Cardiac muscle cell (in vitro differentiated cells and primary cell): ENCODE measurements at places on chromosomes 1 and 21. TPM values are rescaled to one million over a fixed set of nuclear protein-coding genes. Genes with fewer than 3 reads are reported as not detected.

DNA sequence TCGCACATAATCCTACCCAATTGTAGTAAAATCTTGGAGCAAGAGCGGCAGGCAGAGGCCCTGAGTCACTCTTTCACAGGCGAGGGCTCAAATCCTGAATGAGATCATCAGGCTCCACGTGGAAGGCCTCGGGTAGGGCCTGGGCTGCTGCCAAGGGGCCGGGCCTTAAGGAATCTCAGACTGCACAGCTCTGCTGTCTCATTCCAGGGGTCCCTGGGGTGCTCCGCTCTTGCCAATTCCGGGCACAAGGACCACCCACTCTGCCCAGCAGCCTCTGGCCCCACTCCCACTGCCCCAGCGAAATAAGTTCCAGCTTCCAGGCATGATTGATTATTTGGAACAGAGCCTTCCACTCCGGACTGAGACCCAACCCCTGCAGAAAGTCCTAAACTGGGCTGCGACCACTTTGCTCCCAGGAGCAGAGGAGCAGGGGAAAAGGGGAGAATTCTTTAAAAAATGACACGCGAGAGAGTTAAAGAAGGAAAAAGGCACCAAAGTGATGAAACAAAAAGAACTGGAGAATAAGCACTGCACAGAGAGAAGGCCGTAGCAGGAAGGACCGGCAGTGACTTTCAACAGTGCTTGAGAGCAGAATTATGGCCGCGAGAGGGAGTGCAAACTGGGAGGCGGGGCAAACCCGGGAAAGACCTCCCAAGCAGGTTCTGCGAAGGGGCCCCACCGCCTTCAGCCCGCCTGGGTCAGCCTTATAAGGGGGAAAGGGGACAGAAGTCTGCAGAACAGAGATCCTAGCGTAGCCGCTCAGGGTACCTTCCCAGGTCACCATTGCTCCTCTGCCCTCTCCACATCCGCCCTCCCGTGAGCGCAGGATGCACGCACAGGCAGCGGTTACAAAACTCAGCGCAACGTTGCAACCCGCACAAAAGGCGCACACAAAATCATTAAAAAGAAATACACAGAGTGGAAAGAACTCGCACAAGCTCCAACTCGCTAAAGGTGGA lies 2.0 kb downstream of the ADAMTS1 start:
- DNase-seq = peak; percentile 83

DNA sequence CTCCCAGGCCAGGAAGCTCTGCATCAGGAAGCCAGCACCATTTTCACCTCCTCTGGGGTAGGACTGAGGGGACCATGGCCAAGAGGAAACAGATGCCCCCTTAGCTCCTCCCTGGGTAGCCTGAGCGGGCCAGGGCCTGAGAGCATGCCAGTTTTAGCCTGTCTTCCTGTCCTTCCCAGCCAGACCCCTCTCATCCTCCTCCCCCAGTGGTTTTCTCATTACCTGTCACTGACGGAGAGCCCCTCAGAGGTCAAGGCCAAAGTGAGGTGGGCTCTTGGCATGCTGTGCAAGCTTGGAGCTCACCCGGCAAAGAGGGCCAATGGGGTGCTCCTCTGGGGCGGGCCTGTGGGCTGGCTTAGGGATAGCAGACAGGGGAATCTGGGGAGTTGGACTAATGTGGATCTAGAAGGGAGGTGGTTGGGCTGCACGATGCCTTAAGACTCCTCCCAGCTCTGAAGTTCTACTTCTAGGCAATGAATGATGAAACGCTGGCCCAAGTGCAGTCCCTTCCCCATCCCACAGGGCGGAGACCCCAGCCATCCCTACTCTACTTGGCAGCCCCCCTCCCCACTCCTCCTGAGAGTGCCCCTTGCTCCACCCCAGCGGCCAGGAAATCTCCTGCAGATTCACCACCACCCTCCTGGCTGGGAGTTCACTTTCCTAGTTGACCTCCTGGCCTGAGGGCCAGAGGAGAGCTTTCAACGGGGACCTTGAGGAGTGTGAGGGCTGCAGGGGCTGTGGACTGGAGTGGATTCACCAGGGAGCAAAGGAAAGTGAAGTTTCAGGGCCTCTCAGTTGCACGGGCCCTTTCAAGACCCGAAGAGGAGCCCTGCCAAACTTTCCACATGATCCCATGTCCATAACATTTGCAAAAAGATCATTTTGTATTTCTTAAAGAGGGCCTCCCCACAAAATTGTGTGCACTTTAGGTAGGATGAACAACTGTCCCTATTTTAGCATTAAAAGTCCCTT lies 9.4 kb upstream of the LMNA start:
- DNase-seq = no peak

DNA sequence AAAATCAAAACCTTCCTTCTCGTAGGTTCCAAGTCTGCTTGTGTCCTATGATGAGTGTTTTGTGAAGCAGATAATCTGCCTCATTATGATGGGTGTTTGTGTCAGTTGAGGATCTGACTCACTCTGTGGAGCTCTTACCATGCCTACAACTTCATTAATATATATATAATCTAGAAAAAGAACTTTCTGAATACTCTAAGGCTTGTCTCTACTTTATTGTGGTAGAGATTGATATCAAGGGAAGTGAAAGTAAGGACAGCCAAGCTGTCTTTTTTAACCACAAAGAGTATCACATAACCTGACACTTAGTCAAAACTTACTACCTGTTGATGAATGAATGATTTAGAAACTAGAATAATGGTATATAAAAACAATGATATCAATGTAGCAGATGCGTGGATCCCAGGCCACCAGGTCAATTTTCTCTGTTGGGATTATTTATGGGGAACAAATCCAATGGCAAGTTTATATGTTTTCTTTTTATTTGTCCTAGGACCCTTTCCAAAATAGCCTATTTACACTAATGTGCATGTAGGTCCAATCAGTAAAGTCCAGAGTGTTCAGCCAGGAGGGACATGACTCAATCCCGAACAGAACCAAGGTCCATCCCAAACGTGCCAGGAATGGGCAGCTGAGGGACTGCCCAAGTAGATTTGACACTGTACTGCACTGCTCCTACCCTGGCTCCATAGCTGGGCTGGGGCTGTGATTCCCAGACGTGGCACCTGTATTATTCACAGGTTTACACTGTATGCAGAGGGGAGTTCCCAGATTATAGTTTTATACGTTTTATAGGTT lies 182.3 kb upstream of the GREM2 start:
- no peak for DNase-seq

Gene RAB7B
- 2.2 and 4.9 TPM in 2 replicates for polyA plus RNA-seq

GRCh38 chr1:199766218-199766792 lies 261.2 kb upstream of the NR5A2 start:
- DNase-seq = no peak

DNA sequence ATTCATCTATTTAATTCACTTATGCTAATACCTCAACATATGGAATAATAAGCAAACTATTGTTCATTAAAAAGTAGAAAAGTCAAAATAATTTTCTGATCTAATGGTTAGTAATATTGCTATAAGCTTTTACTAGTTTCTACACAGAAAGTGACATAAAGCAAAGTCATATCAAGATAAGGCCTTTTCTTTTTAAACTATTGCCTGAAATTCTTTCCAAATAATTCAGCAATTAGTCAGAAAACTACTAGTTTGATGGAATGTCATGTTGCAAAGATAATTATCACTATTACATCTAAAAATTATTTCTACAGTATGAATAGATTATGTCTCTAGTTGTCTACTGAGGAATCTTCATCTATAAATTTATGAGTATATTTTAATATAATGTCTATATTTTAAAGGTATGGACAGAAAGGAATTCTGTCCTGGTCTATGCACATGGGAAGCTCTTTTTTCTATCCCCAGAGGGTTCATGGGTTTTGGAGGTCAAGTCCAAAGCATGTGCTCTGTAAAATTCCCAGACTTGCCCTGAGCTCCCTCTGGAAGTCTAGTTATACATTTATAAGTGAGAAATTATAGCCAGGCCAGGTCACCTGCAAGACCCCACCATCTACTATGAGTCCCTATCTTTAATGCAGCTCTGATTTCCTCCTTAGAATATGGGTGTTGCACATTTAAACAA lies 84.6 kb upstream of the DPYD start:
- no peak for DNase-seq

Gene ASCL5
- polyA plus RNA-seq = 0.16 TPM in 1 of 2 replicates, not detected in the other

- DNase-seq = no peak
These were observed 87.7 kb downstream of the MAN1C1 start for GRCh38 chr1:25704267-25704691.

Gene PTPRF
- 44.1 and 70.9 TPM in 2 replicates for polyA plus RNA-seq

Gene CLDN8
- not detected in 2 replicates for polyA plus RNA-seq

Gene SH3D21
- 13.5 and 22.8 TPM in 2 replicates for polyA plus RNA-seq

Gene BSND
- polyA plus RNA-seq = not detected in 2 replicates

DNA sequence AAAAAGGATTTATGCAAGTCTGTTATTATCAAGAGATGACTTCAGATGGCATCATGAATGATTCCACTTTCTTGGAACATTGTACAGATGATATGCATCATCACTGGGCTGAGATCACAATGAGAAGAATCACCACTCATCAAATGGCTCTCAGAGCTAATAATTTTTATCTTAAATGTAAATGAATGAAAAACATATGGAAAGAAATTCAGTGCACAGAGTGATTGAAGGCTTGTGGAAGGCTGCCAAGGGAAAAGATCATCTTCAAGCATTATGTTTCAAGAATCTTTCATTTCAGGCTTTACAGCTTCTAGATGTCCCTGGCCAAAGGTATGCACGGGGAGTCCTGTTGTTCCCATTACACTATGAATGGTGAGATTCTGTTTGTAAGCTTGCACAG lies 955.7 kb downstream of the TTLL7 start:
- DNase-seq = no peak

DNA sequence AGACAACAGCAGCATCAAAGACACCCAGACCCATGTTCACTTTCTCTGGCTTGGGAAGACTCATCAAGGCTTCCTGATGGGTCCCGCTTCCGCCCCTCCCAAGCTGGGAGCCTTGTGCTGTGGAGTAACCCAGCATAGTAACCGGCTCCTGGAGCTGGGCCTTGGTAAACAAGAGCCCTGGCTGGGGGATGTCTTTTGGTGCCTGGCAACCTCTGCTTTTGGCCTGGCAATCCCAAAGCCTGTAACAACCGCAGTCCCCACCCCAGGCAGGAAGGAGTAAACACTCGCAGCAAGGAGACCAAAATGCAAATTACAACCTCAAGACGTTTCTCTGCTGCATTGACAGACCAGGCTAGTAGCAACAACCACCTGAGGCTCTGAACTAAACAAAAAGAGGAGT lies 16.9 kb upstream of the THRAP3 start:
- DNase-seq = no peak
